ENCODE measurements at places on chromosomes 7 and 10.

DNA sequence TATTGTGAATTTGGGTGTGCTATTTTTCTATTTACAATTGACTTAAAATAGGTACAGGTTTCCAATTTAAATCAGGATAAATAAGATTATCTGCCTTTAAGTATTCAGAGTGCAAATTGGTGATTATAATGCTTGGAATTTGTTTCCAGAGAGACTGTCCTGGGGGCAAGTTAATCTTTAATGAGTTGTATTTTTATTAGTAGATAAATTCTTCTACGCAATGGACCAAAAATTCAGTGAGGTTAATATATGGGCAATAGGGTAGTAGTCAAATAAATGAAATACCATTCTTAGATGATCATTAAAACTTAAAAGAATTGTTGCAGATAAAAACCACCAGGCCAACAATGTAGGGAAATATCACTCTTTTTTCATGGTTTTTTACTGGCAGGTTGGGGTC lies 3.4 kb downstream of the BICC1 start:
- DNase-seq = no peak

DNA sequence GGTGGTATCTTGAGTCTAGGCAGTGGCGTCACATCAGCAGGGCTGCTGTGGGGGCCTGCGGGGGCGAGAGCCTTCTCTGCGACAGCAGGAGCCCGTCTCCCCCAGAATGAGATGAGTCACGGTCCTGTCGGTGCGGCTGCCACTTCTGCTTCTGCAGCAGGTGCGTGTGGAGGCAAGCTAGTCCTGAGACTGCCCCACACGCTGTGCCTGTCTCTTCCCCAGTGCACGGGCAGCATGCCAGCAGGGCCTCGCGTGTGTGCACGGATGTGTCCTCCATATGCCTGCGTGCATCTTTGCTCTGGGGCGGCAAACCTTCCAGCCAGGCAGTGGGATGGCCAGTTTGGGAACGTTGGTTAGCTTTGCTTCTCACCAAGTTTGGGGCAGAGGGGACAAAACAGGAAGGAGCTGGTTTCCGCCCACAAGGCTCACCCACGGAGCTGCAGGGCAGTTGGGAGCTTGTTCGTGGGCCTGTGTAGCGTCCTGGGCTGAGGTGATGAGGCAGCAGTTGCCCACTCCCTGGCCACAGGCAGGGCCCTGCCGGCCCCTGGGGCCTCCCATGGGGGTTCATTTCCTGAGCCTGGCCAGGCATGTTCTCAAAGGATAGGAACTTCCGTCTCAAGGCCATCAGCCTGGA lies 60.8 kb upstream of the PPIF start:
- DNase-seq = no peak

DNA sequence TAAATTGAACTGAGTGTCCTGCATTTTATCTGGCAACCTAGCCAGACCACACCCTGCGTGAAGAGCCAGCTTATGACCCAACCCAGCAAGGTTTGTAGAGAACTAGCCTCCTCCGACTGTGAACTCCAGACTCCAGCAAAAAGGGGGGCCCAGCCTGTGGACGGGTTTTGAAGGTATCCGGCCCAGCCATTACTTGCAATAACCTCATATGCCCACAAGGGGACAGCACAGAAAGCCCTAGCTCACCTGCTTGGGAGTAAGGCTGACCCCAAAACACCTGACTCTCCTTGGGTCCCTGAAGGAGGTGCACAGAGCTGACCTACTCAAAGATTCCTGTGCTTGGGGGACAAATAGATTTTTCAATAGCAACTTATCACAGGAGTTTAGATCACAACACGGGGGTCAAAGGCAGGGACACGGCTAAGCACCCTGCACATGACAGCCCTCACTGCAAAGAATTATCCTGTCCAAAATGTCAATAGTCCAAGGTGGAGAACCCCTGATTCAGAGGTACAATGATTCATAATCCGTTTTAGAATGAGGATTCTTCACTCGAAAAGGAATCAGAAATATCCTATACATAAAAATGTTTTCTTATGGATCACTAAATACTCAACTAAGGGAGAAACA lies 4.6 kb downstream of the TRPV6 start:
- no peak for DNase-seq

GRCh38 chr10:131089861-131090260 lies 221.7 kb downstream of the TCERG1L start:
- DNase-seq = no peak

DNA sequence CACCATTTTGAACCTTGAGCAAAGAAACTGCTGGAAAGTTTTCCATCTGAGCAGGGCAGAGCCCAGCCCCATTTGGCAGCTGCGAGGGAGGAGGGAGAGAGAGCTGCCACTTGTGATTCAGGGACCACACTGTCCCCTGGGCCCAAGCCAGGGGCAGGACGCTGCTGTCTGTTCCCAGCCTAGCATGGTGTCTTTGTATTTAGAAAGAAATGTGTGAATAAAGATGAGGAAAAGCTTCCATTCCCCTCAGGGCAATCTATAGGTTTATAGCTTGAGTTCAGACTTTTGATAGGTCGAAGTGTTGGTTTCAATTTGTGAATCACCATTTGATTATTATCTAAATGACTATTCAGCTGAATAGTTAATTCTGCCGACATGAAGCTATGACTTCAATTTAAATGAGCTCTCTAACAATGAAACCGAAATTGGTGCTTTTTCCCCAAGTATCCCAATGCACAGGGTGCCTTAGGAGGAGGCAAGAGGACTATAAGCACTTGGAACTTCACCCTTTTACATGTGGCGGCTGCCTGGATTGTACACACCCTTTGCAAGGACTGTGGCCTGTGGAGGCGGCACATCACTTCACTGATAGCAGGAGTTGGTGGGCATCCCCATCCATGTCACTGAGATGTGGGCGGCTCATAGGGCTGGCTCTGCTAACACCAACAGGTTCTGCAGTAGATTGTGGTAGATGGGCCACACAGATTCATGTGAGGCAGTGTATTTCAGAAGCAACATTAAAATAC lies 223.5 kb downstream of the CCDC3 start:
- DNase-seq = no peak
